Naive thymus-derived CD8-positive, alpha-beta T cell (primary cell): ENCODE measurements at places on chromosomes 4 and X.

DNA sequence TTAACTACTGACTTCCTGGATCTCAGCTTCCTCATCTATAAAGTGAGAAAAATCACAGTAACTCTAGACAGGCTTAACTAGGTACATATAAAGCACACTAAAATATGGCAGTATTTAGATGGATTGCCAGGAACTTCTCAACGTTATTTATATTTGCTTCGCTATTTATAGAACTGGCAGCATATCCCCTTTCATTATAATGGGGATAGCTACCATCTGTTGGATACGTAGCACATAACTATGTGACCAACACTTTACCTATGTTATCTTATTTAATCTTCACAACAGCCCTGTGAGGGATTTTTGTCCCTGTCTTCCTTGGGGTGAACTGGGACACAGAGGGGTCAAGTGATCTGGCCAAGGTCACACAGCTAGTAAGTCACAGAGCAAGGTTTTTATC, 64.6 kb downstream of the ENPEP start:
- H3K4me1 ChIP-seq, result no peaks in the 10 kb centered on the region
- H3K27ac ChIP-seq, result no peak overlapping the region
- peaks cover 18% of the 10 kb centered on the region for H3K27me3 ChIP-seq
- DNase-seq, result no peak

DNA sequence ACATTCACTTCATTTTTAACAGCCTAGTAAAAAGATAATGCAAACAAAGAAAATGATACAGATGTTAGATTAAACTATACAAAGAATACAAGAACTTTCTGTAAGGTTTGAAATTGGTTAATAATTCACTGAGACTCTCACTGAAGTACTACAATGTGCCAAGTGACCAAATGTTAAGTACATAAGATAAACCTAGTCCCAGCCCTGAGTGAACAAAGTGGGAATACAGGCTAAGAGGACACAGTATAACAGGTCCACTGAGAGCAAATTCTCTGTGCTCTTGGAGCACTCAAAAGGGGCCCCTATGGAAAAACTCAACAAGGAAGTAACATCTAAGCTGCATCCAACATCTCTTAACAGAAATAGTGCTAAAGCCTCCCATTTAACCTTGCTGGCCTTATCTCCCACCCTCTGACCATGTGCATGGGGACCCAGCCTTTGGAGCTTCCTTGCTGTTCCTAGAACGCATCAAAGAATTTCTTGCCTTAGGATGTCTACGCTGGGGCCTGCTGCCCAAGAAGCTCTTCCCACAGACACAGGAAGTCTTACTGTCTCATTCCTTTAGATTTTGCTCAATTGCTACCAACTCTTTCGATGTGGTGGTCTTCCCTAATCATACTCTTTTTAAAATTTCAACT, 113.4 kb downstream of the ZAR1 start:
- H3K27ac ChIP-seq, result peak overlapping the region; percentile 35
- peaks cover 1% of the 10 kb centered on the region for H3K4me1 ChIP-seq
- H3K27me3 ChIP-seq, result no peaks in the 10 kb centered on the region
- DNase-seq, result no peak
- H3K36me3 ChIP-seq, result peaks cover 76% of the 10 kb centered on the region

GRCh38 chrX:139224953-139225665, 305.4 kb upstream of the F9 start:
- peaks cover 13% of the 10 kb centered on the region for H3K27me3 ChIP-seq
- no peak overlapping the region for H3K4me3 ChIP-seq
- no peak overlapping the region for H3K27ac ChIP-seq
- no peaks in the 10 kb centered on the region for H3K36me3 ChIP-seq

- H3K27ac ChIP-seq, result no peak overlapping the region
- H3K4me1 ChIP-seq, result peaks cover 30% of the 10 kb centered on the region
- H3K27me3 ChIP-seq, result no peaks in the 10 kb centered on the region
- H3K4me3 ChIP-seq, result no peak overlapping the region
- no peak for DNase-seq
- H3K36me3 ChIP-seq, result no peaks in the 10 kb centered on the region
These were observed 16.8 kb downstream of the CLNK start for GRCh38 chr4:10667701-10668326.

GRCh38 chr4:152485726-152486276, 50.1 kb downstream of the FBXW7 start:
- H3K27me3 ChIP-seq, result no peaks in the 10 kb centered on the region
- H3K36me3 ChIP-seq, result peaks cover 10% of the 10 kb centered on the region
- H3K4me1 ChIP-seq, result peaks cover 52% of the 10 kb centered on the region

GRCh38 chrX:66000628-66001272, 39.1 kb downstream of the VSIG4 start:
- DNase-seq, result no peak
- peaks cover 64% of the 10 kb centered on the region for H3K4me1 ChIP-seq
- no peaks in the 10 kb centered on the region for H3K27me3 ChIP-seq
- H3K27ac ChIP-seq, result peak overlapping the region; percentile 30

- H3K27me3 ChIP-seq, result no peaks in the 10 kb centered on the region
- H3K27ac ChIP-seq, result no peak overlapping the region
These were observed 1181.4 kb upstream of the TENM3 start for GRCh38 chr4:181061787-181062186.

- no peak for DNase-seq
- H3K4me1 ChIP-seq, result no peaks in the 10 kb centered on the region
- no peak overlapping the region for H3K27ac ChIP-seq
- no peaks in the 10 kb centered on the region for H3K36me3 ChIP-seq
These were observed 49.0 kb upstream of the SHISA3 start for GRCh38 chr4:42348247-42348646.

DNA sequence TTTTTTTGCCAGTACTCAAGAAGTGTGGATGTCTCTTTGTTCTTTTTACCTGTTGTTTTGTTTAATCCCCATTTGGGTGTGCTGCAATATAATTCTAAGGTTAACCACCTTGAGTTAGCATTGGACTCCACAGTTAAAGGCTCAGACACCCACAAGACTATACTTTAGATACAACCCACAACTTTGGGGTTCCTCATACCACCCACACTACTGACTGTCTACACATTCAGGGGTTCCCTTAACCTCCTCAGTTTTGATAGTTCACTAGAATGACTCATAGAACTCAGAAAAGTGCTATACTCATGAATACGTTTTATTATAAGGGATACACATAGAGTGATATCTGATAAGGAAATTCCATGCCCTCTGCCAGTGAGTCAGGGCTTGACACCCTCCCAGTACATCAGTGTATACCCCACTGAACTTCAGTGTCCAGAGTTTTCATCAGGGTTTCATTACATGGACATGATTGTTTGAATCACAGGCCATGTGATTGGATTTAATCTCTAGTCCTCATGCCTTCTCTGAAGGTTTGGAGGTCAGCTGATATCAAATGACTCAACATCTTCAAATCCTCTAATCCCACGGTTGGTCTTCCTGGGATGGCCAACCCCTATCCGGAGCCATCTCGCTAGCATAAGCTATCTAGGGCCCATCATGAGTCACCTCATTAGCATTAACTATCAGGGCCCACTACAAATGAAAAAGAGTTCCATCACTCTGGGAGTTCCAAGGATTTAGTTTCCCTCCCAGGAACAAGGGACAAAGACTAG, 357.7 kb upstream of the EMCN start:
- H3K27ac ChIP-seq, result no peak overlapping the region
- no peaks in the 10 kb centered on the region for H3K36me3 ChIP-seq
- peaks cover 10% of the 10 kb centered on the region for H3K27me3 ChIP-seq
- no peak for DNase-seq

DNA sequence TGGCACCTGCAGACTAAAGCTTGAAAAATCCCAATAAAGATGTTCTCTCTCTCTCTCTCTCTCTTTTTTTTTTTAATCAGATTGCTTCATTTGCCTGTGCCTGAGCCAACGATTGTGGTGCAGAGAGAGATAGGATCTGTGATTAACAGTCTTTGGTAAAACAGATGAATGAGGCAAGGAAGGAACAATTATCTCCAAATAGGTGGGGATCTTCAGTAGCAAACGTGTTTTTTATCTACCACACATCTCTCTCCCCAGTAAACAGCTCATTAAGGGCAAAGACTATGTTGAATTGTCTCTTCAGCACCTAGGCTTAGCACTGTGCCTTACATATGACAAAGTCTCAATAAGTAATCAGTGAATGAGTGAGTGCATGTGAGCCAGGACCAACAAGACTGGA, 96.3 kb downstream of the SMIM20 start:
- no peaks in the 10 kb centered on the region for H3K4me1 ChIP-seq
- H3K4me3 ChIP-seq, result no peak overlapping the region
- peaks cover 50% of the 10 kb centered on the region for H3K27me3 ChIP-seq
- no peaks in the 10 kb centered on the region for H3K36me3 ChIP-seq
- peak overlapping the region; percentile 10 for H3K27ac ChIP-seq

- H3K4me1 ChIP-seq, result peaks cover 25% of the 10 kb centered on the region
- H3K4me3 ChIP-seq, result no peak overlapping the region
- H3K27me3 ChIP-seq, result no peaks in the 10 kb centered on the region
- H3K36me3 ChIP-seq, result no peaks in the 10 kb centered on the region
- DNase-seq, result peak; percentile 59
- H3K27ac ChIP-seq, result peak overlapping the region; percentile 34
These were observed 1.8 kb upstream of the HSD17B10 start for GRCh38 chrX:53435997-53436396.

GRCh38 chrX:103825881-103826280, 6.2 kb downstream of the RAB9B start:
- no peaks in the 10 kb centered on the region for H3K4me1 ChIP-seq
- H3K27me3 ChIP-seq, result no peaks in the 10 kb centered on the region
- no peak overlapping the region for H3K4me3 ChIP-seq
- H3K27ac ChIP-seq, result no peak overlapping the region
- DNase-seq, result no peak
- H3K36me3 ChIP-seq, result no peaks in the 10 kb centered on the region
